Activated CD4-positive, alpha-beta T cell treated with anti-CD3 and anti-CD28 coated beads, Interleukin-2, amount 50 U/mL, for 4 hours (primary cell): ENCODE measurements at places on chromosomes 4 and X.

GRCh38 chr4:9870165-9870790 lies 88.8 kb downstream of the DRD5 start:
- no peak for DNase-seq

DNA sequence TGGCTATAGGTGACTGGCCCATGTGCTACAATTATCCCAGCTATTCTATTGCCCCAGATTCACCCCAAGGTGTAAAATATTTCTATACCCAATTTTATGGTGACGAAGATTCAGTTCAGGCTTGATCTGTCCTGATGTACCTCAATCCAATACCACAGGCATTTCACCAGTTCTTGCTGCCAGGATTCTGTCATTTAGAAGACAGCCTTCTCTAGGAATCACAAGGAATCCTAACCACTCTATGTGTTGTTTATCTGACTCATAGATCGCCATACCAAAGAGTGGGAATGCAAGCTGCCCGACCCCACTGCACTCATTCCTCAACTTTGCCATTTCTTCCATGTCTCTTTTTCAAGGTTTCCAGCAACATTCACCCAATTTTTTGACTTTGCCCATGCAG lies 355.0 kb upstream of the EMCN start:
- no peak for DNase-seq

GRCh38 chrX:115988825-115989224 lies 181.7 kb upstream of the AGTR2 start:
- DNase-seq = no peak

- DNase-seq = no peak
Measured at GRCh38 chrX:110050901-110051300, 48.0 kb downstream of the TMEM164 start.

DNA sequence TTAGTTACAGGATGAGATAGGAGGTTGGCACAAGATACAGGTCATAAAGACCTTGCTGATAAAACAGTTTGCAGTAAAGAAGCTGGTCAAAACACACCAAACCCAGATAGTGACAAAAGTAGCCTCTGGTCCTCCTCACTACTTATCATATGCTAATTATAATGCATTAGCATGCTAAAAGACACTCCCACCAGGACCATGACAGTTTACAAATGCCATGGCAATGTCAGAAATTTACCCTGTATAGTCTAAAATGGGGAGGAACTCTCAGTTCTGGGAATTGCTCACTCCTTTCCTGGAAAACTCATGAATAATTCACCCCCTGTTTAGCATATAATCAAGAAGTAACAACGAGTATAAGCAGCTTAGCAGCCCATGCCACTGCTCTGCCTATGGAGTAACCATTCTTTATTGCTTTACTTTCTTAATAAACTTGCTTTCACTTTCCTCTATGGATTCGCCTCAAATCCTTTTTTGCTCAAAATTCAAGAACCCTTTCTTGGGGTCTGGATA lies 1254.4 kb downstream of the PCDH7 start:
- DNase-seq = no peak

GRCh38 chr4:174561560-174561959 lies 39.3 kb upstream of the HPGD start:
- DNase-seq = no peak

DNA sequence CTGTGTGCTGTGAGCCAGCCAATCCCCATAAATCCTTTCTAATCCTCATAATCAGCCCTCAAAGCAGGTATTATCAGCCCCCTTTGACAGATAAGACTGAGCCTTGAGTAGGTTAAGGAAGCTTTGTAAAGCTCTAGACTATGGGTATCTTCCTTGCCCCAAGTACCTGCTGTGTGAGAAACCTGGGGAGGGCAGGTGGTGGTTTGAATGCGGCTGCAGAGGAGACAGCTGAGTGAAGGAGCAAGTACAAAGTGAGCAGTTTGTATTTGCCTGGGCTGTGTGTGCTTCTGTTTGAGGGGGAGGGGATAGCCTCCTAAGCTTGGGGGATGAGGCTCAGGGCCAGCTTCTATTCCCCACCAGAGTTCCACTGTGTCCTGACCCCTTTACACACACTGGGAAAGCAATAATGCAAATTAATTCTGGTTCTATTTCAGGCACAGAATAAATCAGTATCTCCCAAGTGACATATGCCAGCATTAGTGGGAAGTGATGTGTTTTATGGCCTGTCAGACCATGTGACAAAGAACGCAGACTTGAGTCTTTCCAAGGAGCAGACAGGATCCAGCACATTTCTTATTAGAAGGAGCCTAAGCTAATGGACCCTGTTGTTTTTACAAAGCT lies 63.5 kb downstream of the EVC start:
- no peak for DNase-seq

DNA sequence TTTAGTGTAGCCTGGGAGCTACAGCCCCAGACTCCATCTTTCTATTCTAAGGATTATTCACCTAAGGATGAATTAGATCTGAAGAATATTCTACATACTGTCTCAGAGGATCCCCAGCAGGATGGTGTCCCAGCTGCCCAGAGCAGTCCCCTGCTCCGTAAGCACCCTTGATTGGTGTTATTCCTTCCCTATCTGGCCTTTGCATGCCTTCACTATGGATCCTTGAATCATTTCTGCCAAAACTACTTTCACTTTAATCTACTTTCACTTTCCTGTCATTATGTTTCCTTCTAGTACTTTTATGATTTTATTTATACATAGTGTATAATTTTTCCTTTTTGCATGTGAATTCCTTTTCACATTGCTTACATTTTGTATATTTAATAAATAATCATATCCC lies 39.2 kb downstream of the ARHGAP24 start:
- no peak for DNase-seq

GRCh38 chrX:153416781-153417450 lies 5.6 kb downstream of the ZFP92 start:
- DNase-seq = no peak

DNA sequence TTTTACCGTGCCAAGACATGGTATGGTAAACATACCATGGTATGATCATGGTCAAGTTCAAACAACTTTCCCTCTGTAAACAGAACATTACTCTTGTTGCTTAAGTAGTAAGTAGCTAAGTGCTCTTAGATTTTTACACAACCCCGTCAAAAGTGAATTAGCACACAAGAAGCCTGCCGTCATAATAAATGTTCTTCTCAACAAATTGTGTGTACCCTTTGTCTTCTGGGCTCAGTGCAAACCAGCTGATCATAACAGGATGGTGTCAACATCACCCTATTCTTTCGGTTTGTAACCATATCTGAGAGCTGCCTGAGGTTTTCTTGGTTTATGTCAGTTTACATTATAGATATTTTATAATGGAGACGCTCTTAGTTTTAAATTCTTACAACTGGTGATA lies 28.8 kb downstream of the MSL3 start:
- no peak for DNase-seq

GRCh38 chr4:182812916-182813315 lies 104.3 kb downstream of the DCTD start:
- no peak for DNase-seq

GRCh38 chrX:896256-896655 lies 265.7 kb downstream of the SHOX start:
- no peak for DNase-seq

DNA sequence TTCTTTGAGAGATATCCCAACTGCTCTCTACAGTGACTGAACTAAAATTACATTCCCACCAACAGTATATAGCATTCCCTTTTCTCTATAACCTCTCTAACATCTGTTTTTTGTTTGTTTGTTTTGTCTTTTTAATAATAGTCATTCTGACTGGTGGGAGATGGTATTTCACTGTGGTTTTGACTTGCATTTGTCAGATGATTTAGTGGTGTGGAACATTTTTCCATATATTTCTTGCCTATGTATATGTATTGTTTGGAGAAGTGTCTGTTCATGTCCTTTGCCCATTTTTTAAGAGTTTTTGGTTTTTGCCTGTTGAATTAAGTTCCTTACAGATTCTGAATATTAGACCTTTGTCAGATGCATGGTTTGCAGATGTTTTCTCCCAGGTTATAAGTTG lies 9.0 kb downstream of the USO1 start:
- no peak for DNase-seq
